ENCODE measurements at places on chromosomes 12 and 14.
A peak's percentile ranks its signal among the peaks of the same experiment; 100 is the strongest.

- no peak for DNase-seq
Observed at GRCh38 chr12:100860611-100861010, 66.0 kb downstream of the ANO4 start.

DNA sequence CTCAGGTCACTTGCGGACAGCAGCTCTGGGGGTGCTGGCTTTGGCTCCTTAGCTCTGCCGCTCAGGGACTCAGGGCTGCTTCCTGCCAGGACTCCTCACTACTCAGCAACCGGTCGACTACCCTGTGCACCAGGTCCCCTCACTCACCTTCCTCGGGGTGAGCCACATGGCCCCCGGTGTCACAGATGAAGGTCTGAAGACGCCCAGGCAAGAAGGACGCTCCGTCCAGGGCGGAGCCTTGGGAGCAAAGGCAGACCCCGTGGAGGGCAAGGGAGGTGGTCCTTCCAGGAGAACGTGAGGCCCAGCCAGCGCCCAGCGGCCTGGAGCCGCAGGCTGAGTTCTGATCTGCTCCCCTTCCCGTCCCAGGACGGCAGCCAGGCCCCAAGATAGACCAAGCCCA lies 32.0 kb downstream of the SLC6A12 start:
- DNase-seq, result no peak

- no peak for DNase-seq
Observed at GRCh38 chr12:92938638-92939037, 9.5 kb upstream of the EEA1 start.

DNA sequence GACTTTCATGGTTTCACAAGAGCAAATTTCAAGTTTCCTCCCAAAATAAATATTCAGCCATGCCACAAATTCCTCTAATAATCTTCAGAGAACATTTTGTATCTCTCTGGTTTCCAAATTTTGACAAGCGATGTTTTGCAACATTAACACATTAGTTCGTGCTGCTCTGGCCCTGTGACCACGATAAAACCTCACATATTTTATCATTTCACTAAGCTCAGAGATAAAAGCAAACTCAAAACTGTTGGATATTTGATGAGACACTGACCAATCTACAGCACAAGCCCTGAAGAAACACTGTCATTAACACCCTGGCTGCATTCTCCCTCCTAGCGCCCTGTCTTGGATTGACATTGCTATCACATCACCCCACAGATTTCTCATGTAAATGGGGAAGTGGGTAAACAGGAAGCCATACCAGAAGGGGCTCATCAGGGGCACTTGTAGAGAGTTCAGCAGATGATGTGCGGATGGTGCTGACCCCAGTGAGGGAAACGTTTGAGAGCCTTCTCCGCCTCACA lies 264.3 kb downstream of the PRKD1 start:
- DNase-seq, result no peak

DNA sequence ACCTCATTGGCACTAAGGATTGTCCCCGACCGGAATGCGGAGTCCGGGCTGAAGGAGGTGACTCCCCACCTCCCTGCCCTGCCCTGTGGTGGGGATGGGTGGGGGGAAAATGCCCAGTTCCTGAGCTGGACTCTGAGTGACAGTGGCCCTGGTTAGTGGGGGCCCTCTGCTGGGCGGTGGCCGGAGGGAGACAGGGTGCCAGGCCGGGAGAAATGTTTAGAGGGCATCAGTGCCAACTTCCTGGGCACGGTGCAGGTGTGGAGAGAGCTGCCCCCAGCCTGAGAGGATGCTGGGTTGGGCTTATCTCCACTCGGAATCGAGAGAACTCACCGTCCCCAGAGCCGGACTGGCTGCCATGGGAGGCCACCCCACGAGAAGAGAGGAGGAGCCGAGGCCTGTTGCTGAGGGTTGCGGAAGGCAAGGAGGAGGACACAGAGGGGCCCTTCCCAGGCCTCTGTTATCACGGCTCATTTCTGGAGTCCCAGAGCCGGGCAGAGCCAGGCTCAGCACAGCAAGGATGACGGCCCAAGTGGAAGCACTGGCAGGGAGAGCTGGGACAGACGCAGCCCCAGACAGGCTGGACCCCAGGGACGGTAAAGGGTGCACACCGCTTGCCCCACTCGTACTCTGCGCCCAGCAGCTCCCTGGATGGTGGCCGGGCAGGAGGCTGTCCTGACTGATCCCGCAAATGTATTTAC lies 156.7 kb downstream of the KIF26A start:
- DNase-seq, result no peak

DNA sequence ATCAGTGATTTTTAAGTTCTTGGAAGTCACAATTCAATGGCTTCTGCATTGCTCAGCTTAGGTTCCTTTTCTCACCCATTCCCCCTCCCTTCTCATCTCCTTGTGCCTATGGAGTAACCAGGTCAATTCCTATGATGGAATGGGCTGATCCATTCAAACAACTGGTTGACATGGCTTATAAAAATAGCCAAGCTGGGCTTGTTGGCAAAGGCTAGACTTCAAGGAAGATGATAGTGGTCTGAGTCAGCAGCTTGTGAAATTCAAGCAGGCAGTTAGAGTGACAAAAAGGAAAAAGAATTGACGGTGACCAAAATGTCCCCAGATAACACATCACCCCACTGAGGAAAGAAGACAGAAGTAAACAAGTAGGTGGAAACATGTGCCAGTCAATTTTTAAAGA lies 119.9 kb upstream of the PCED1B start:
- DNase-seq, result peak; percentile 97

GRCh38 chr12:2154050-2154449 lies 101.3 kb downstream of the CACNA1C start:
- peak; percentile 40 for DNase-seq

DNA sequence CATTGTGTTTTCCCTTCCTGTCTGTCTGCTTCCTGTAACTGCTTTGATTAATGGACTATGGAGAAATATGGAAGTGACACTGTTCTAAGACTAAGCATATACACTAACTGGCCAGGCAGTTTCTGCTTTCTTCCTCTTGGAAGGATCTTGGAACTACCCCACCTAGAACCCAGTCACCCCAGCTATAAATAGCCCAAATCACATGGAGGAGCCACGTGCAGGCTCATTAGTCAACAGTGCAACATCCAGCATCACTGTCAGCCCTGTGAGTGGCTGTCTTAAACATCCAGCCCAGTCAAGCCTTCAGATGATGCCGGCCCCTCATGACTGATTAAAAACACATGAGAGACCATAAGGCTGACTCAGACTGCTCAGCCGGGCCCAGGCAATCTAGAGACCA lies 39.2 kb downstream of the BCAT1 start:
- DNase-seq, result peak; percentile 95

- no peak for DNase-seq
Observed at GRCh38 chr12:41034686-41035085, 153.4 kb upstream of the PDZRN4 start.

- peak; percentile 52 for DNase-seq
Observed at GRCh38 chr12:109951751-109952150, 44.4 kb downstream of the GIT2 start.

- peak; percentile 10 for DNase-seq
Observed at GRCh38 chr12:74747305-74747704, 209.7 kb downstream of the ATXN7L3B start.

- DNase-seq, result peak; percentile 100
Observed at GRCh38 chr12:124917135-124917840, 2.8 kb upstream of the UBC start.

GRCh38 chr12:11457996-11458645 lies 62.8 kb upstream of the PRB2 start:
- no peak for DNase-seq

GRCh38 chr12:1907652-1908611 lies 10.5 kb downstream of the CACNA2D4 start:
- DNase-seq, result no peak

DNA sequence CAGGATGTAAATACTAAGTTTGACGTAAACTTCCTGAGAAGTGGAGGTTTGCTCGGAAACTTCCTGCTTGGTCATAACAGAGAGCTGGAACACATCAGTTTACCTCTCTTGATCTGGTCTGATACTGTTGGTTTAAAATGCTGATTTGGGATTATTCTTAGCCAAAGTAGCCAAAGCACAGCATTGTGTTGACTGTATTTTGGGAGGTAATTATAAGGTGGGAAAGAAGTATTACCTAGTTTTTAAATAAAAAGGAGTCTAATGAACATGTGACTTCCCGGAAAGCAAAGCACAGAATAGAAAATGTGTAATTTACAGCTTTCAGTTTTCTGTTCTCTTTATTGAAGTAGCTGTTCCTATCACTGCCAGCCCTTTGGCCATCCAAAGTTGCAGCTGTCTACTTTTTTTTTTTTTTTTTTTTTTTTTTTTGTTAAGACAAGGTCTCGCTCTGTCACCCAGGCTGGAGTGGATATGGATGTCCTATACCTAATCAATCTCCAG lies 52.2 kb upstream of the SRP54 start:
- DNase-seq, result no peak

GRCh38 chr12:108106599-108106998 lies 22.5 kb upstream of the WSCD2 start:
- DNase-seq, result no peak

DNA sequence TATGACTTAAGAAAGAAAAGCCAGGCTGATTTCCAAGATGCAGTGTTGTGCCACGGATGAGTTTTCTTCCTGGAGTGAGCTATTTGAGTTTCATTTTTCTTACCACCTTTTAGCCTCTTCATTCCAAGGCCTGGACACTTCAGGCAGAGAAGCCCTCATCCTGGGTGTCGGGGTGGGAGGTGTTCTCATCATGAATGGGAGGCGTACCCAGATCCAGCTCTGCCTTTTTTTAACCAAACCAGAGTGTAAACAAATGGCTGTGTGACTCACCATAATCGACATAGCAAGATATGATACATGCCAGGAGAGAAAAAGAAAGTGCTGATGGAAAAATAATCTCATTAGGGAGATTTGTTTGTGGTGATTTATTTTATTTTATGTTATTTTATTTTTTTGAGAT lies 79.9 kb downstream of the ARF6 start:
- peak; percentile 88 for DNase-seq

- no peak for DNase-seq
Observed at GRCh38 chr12:109952160-109952858, 43.9 kb downstream of the GIT2 start.

DNA sequence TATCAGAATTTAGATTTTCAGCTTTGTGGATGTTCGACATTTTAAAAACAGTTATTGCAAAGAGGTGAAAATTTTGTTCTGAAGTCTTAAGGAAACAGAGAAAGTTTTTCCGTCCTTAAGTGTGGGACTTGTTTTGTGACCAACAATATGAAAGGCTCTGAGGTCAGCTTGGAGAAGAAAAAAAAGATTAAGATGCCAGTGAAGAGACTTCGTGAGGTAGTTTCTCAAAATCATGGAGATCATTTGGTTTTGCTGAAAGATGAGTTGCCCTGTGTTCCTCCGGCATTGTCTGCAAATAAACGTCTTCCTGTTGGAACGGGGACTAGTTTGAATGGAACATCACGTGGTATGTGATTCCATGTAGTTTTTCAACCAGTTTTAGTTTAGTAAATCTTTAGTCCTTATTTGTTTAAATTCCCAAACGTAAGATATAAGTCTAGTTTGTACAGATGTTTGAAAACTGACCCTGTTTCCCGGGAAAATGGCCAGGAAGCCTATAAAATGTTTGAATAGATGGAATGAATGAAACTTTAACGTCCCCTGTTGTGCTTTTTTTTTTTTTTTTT lies 682 bp downstream of the KIAA0586 start:
- peak; percentile 54 for DNase-seq

GRCh38 chr12:92493816-92494215 lies 209.0 kb upstream of the PLEKHG7 start:
- DNase-seq, result no peak

GRCh38 chr14:21320913-21321312 lies 41.0 kb downstream of the RPGRIP1 start:
- no peak for DNase-seq

- no peak for DNase-seq
Observed at GRCh38 chr14:58709949-58710348, 72.2 kb downstream of the DACT1 start.

DNA sequence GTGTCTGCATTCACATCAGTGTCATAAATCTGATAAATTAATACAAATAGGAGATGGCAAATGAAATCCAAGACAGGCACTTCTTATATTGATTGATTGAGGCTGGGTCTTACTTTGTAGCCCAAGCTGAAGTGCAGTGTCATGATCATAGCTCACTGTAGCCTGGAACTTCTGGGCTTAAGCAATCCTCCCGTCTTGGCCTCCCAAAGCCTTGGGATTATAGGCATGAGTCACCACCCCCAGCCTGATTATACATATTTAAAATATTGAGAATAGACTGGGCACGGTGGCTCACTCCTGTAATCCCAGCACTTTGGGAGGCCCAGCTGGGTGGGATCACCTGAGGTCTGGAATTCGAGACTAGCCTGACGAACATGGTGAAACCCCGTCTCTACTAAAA lies 51.3 kb downstream of the MARK3 start:
- DNase-seq, result peak; percentile 31

- peak; percentile 38 for DNase-seq
Observed at GRCh38 chr14:96090441-96091148, 51.4 kb downstream of the C14orf132 start.

GRCh38 chr14:41615011-41615595 lies 8.4 kb downstream of the LRFN5 start:
- no peak for DNase-seq

DNA sequence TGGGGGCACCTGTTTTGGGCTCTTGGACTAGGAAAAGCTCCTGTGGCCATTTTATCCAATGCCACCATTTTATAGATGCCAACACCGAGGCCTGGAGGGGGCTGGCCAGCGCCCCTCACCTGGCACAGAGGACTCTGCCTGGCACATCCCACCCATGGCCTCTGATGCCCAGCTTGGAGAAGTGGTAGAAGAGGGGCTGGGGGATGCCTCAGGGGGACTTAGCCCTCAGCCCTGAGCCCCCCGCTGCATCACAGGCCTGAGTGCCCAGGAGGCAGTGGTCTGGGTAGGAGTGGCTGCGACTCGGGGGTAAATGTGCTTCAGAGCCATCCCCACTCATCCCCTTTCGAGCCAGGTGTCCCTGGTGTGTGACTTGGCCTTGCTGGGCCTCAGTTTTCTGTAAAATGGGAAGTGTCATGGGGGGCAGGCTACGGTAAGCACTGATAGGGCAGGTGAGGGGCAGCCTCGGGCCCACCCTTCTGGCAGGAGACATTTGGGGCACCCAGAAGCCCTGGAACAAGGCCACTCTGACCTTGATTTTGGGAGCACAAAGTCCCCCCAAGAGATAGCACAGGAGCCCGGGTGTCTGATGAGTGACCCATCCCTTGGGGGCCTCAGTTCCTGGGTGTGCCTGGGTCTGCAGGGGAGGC lies 22.5 kb downstream of the SH2B3 start:
- DNase-seq, result no peak

- no peak for DNase-seq
Observed at GRCh38 chr14:104137297-104138097, 890 bp upstream of the KIF26A start.

GRCh38 chr12:14957551-14958168 lies 3.7 kb downstream of the ARHGDIB start:
- DNase-seq, result no peak

DNA sequence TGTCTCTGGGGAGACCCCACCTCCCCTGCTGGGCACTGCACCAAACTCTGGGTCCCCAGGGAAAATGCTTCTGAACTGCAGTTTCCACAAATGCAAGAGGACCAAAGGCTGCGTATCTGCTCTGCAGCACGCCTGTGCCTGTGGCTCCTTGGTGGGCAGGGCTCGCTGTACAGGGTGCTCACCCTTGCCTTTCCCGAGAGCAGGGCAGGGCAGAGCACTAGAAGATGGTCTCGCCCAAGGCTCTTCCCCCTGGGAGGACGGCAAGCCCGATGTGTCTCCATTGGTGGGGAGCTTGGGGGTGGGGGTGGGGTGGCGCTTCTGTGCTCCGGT lies 175.3 kb upstream of the RTL1 start:
- no peak for DNase-seq

- DNase-seq, result peak; percentile 26
Observed at GRCh38 chr14:64721391-64721791, 17.2 kb downstream of the PLEKHG3 start.

- peak; percentile 41 for DNase-seq
Observed at GRCh38 chr14:59320763-59321625, 132.5 kb downstream of the DAAM1 start.

Data from HFFc6 (cell line).